Activated naive CD4-positive, alpha-beta T cell treated with Interleukin-2 at 50 U/mL for 16 hours (primary cell): ENCODE measurements at places on chromosomes 3 and 15.

DNA sequence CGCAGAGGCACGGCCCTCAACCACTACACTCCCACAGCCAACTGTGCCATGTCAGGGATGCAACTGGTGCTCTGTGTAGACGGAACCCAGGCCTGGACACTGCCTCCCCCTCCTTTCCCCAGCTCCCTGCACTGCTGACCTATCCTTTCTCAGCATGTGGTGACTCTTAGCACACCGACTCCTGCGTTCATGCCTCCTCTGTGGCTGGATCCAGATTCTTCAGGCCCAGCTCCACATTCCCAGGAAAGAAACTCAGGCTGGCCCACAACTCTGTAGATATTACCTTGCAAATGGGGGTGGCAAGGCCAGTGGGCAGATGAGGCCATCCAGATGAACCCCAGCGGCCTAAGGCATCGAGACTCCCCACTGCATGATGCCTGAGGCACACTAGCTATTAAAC lies 272.7 kb downstream of the OCA2 start:
- no peak for DNase-seq

DNA sequence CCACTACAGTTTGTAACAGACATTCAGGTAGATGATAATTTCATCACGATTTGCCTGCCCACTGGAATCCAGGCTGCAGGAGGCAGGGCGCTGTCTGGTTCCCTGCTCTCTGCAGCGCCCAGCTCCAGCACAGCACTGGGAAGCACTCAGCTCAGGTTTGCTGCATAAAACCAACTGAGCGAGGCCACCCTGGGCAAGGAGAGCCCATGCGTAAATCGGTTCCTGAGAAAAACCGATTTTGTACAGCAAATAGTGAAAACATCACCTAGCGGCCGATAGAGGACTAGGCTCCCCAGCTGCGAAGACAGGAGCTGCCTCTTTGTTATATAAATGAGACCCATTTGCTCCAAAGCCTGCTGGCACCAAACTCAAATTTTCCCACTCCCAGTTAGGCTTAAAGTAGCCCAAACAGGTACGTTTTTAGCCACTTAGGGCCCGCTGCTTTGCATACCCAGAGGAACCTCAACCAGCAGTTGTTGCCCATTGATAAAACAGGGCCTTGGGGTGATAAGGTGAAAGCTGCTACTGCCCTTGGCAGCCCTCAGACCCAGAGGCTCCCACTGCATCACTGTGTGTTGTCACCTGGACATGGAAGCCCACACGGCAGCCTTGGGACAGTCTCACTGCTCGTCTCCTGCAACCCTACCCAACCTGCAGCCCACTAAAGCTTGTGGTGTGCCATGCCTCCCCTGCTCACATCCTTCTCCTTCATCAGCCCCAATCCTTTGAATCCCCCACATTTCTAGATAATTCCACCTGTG lies 47.5 kb downstream of the ALDH1L1 start:
- DNase-seq, result no peak

DNA sequence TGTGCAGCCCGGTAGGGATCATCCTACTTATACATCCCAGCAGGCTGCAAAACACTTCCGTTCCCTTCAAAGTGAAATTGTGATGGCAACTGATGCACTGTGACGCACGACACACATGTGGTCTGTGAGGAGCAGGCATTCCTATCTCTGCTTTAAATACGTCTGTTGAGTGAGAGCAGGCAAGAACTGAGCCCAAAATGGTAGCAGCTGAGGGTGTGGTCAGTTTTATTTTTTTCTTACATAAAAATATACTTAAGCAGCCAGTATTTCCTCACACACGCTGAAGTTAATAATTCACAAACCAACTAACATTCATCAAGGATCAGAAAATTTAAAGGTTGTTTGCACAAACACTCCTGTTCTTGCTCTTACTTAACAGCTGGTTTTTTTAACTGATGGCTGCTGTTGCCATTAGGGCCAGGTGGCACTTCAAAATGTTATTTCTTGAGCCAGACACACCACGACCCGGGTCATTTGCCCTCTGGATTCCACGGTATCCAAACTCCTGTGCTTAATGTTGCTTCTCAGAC lies 23.9 kb downstream of the LRIG1 start:
- no peak for DNase-seq

DNA sequence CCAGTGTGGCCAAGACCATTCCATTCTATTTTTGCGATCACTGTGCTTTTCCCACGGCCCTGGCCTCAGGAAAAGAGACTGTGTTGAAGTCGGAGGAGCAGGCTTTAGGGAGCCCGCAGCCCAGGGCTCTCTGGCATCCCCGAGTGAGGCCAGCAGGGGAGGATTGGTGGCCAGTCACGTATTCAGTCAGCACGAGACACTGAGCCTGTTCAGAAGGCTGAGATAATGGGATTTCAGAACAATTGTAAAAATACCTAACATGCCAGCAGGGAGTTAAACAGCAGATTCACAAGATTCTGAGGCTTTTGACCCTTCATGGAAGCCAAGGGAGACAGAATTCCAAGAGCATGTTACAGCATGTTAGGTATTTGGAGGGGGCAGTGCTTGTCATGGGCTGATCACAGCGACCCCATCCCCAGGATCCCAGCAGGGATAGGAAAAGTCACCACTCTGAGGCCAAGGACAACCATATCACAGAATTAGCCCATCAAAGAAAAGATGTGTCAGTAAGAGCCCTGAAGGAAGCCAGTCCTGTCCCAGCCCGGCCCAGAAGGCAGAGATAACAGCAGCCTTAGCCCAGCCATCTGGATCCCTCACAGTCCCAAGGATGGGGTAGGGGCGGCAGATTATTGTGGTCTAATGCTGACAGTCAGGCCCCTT lies 40.6 kb downstream of the AMOTL2 start:
- DNase-seq, result no peak

- DNase-seq, result no peak
Measured at GRCh38 chr15:90729261-90729660, 12.1 kb downstream of the BLM start.

DNA sequence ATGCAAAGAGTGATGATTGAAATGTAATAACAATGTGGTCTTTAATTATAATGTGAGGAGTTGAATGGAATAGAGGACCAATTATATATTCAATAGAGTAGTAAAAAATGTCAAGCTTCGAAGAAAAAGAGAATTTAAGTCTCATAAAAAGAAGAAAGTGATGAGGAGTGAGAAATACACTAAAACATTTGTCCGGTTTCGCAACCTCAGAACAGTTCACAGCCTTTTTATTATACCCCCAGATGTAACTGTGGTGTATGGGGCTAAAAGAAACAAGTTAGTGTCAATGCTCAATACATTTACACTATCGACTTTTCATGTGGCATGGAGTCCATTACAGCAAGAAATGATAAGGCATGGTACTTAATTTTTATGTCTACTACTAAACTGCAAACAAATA lies 386.5 kb upstream of the ATP11B start:
- DNase-seq, result no peak

GRCh38 chr3:118544458-118544857 lies 490.2 kb downstream of the IGSF11 start:
- DNase-seq, result no peak

- no peak for DNase-seq
Measured at GRCh38 chr3:181567311-181568075, 144.2 kb upstream of the SOX2 start.

GRCh38 chr15:64731805-64732151 lies 43.6 kb downstream of the RBPMS2 start:
- no peak for DNase-seq

DNA sequence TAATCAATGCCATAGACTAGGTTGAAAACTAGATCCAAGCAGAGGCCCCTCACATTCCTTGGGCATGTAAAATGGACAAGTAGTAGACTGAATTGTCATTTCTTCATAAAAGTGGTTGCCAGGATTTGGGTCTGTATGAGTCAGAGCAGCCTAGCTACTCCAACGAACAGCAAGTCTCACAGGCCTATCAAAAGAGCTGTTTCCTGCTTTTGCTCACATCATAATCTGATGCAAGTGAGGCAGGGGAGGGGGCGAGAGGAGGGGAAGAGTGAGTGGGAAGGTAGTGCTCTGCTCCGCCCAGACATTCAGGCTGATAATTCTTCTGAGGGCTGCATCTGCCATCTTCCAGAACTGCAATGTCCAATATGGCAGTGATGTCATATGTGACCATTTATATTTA lies 228.9 kb upstream of the PRICKLE2 start:
- DNase-seq, result no peak

- DNase-seq, result no peak
Measured at GRCh38 chr3:112755845-112756613, 90.6 kb downstream of the CD200R1L start.

- peak; percentile 31 for DNase-seq
Measured at GRCh38 chr15:80977627-80978036, 12.0 kb downstream of the MESD start.

- no peak for DNase-seq
Measured at GRCh38 chr15:61222010-61222409, 7.1 kb downstream of the RORA start.

GRCh38 chr15:86018679-86019078 lies 61.0 kb upstream of the AGBL1 start:
- no peak for DNase-seq

GRCh38 chr15:33243393-33243792 lies 48.9 kb upstream of the FMN1 start:
- no peak for DNase-seq

GRCh38 chr3:9397906-9398699 lies 688 bp downstream of the SETD5 start:
- peak; percentile 40 for DNase-seq

GRCh38 chr3:195895861-195896360 lies 12.4 kb downstream of the TNK2 start:
- DNase-seq, result peak; percentile 71

DNA sequence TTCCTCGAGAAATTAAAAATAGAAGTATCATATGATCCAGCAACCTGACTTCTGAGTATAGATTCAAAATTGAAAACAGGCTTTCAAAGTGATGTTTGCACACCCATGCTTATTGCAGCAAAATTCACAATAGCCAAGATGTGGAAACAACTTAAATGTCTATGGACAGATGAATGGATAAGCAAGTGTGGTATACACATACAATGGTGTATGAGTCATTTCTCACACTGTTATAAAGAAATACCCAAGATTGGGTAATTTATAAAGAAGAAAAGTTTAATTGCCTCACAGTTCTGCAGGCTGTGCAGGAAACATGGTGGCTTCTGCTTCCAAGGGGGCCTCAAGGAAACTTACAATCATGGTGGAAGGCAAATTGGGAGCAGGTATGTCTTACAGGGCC lies 100.8 kb downstream of the KLF13 start:
- no peak for DNase-seq

- DNase-seq, result no peak
Measured at GRCh38 chr3:189276444-189277219, 104.9 kb downstream of the TPRG1 start.

GRCh38 chr3:192867645-192868044 lies 50.0 kb downstream of the MB21D2 start:
- no peak for DNase-seq

DNA sequence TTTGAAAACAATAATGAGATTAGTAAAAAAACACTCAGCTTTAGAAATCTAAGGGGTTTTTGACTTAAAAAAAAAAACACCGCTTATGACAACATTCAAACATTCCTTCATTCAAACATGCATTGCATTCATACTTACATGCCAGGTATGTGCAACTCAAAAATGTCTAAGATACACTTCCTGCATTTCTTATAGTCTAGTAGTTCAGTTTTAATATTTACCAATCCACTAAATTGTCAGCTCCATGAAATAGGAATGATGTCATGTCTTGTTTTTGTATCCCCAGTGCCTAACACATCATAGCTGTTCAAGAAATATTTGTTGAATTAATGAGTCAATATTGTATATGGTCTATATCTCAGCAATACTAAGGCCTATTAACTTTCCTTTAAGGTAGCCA lies 51.7 kb downstream of the EIF4E3 start:
- no peak for DNase-seq

DNA sequence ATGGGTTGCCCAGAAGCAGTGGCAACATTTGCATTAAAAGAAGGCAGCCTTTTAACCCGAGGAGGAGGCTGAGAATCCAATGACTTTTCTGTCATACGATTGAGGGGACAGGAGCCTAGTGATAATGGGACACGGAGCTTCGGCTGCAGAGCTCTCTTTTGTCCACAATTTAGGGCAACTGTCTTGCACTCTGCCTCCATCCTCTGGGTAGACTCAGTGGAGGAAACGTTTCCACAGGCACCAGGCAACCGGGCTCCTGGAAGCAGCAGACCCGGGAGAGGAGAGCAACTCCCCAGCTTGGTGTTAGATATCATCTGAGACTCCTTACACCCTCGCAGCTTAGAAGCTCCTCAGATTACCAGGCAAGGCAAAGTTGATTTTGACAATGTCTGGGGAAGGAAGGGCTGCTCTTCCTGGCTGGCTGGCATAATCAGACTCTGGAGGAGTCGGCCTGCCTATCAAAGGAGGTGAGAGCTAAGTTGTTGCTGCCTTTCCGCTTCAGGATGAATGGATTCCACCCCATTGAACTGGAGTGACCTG lies 43.5 kb upstream of the RNU6-1 start:
- DNase-seq, result no peak

GRCh38 chr15:27479296-27480140 lies 508.5 kb downstream of the GABRG3 start:
- DNase-seq, result no peak

DNA sequence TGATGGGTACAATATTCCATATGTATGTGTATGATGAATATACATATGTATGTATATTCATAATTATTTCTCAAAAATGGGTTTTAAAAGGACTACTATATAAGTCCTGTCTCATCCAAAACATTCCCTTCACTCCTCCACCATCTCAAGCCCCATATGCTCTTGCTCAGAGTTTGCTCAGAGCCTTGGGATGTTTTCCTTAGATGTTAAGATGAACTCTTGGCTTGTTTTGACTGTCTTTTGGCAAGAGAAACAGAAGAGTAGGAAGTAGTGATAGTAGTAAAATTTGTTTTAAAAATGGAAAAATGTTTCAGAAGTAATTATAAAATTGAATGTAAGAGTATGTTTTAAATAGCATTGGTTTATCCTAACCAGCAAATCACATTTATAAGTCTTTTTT lies 6.2 kb upstream of the EPHA3 start:
- DNase-seq, result no peak

- DNase-seq, result no peak
Measured at GRCh38 chr3:69791919-69792399, 52.7 kb downstream of the MITF start.

DNA sequence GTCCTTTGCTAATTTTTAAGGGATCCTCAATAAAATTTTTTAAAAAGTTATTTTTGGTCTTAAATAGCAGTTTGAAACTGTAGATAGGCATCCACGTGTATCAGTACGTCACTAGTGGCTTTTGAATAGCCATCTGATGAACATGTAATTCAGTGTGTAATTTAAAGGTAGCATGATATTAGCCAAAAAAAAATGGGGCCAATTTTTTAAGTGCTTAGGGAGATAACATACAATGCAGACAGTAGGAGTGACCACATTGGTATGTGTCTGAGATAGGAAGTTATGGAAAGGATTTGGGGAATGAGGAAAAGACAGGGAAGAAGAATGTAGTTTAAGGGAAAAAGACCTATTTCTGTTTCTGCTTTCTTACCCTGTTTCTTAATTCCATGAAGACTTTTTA lies 2.5 kb downstream of the AP4E1 start:
- DNase-seq, result no peak
